ENCODE measurements at places on chromosomes 2 and 18. TPM values are rescaled to one million over a fixed set of nuclear protein-coding genes. Genes with fewer than 3 reads are reported as not detected.

GRCh38 chr2:234245945-234246344, 195.4 kb downstream of the SPP2 start:
- peaks cover 15% of the 10 kb centered on the region for H3K4me1 ChIP-seq
- no peak overlapping the region for H3K4me3 ChIP-seq
- H3K36me3 ChIP-seq, result no peaks in the 10 kb centered on the region
- DNase-seq, result peak; percentile 96
- peak overlapping the region; percentile 1 for H3K27ac ChIP-seq
- H3K27me3 ChIP-seq, result no peaks in the 10 kb centered on the region

GRCh38 chr2:128310094-128310716, 8.5 kb downstream of the HS6ST1 start:
- peak overlapping the region; percentile 65 for H3K27ac ChIP-seq
- peaks cover 53% of the 10 kb centered on the region for H3K36me3 ChIP-seq
- no peak overlapping the region for H3K4me3 ChIP-seq
- no peak for DNase-seq
- no peaks in the 10 kb centered on the region for H3K27me3 ChIP-seq

DNA sequence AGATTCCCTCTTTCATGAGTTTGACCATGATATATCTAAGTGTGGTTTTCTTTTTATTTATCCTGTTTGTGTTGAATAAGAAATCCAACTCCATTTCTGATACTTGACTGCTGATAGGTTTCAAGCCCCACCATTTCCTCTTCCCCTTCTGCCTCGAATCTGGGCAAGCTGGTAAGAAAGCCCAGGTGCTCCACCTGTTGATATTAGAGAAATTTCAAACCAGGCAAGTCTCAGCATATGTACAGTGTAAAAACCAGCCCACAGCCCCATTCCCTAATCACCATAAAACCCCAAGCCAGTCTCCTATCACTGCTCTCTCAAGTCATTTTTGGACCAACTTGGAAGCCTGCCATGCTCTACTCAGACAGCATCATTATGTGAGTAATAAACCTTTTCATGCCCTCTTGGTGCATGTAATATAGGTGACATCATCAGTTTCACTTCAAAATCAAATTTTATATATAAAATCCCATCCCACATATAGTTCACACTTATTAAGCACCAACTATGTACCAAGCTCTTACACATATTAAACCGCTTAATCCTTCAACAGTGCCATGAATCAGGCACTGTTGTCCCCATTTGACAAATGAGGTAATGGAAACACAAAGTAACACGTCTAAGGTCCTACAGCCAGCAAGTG, 46.6 kb downstream of the SMAD2 start:
- H3K36me3 ChIP-seq, result peaks cover 4% of the 10 kb centered on the region
- peaks cover 10% of the 10 kb centered on the region for H3K4me1 ChIP-seq
- H3K4me3 ChIP-seq, result no peak overlapping the region
- H3K27me3 ChIP-seq, result no peaks in the 10 kb centered on the region
- DNase-seq, result peak; percentile 76

- no peaks in the 10 kb centered on the region for H3K27me3 ChIP-seq
- no peaks in the 10 kb centered on the region for H3K4me1 ChIP-seq
- no peak overlapping the region for H3K4me3 ChIP-seq
- no peak for DNase-seq
- H3K36me3 ChIP-seq, result 0 out of 2 replicates have a peak, but pooled peaks cover 2% of the 10 kb centered on the region
Observed at GRCh38 chr2:24104906-24105305, 18.2 kb downstream of the PFN4 start.

RFX8 gene
- 1.9 TPM for total RNA-seq

HAUS1 gene
- total RNA-seq, result 25.3 TPM

All from IMR-90 (cell line).